HuH-7 (cell line): ENCODE measurements at places on chromosomes 5 and 9.

- DNase-seq, result no peak
Observed at GRCh38 chr5:39674209-39675082, 249.7 kb upstream of the DAB2 start.

GRCh38 chr5:126848253-126848652 lies 71.3 kb downstream of the LMNB1 start:
- DNase-seq, result no peak

GRCh38 chr5:74179179-74179578 lies 461.3 kb downstream of the ENC1 start:
- no peak for DNase-seq

- DNase-seq, result no peak
Observed at GRCh38 chr9:36935768-36936497, 98.1 kb downstream of the PAX5 start.

- no peak for DNase-seq
Observed at GRCh38 chr5:128538250-128539037, 399 bp upstream of the FBN2 start.

- no peak for DNase-seq
Observed at GRCh38 chr5:96671441-96671840, 9.3 kb downstream of the CAST start.
